ENCODE measurements at places on chromosomes 13 and 19.

GRCh38 chr13:93289842-93290241, 63.2 kb downstream of the GPC6 start:
- no peak for DNase-seq

DNA sequence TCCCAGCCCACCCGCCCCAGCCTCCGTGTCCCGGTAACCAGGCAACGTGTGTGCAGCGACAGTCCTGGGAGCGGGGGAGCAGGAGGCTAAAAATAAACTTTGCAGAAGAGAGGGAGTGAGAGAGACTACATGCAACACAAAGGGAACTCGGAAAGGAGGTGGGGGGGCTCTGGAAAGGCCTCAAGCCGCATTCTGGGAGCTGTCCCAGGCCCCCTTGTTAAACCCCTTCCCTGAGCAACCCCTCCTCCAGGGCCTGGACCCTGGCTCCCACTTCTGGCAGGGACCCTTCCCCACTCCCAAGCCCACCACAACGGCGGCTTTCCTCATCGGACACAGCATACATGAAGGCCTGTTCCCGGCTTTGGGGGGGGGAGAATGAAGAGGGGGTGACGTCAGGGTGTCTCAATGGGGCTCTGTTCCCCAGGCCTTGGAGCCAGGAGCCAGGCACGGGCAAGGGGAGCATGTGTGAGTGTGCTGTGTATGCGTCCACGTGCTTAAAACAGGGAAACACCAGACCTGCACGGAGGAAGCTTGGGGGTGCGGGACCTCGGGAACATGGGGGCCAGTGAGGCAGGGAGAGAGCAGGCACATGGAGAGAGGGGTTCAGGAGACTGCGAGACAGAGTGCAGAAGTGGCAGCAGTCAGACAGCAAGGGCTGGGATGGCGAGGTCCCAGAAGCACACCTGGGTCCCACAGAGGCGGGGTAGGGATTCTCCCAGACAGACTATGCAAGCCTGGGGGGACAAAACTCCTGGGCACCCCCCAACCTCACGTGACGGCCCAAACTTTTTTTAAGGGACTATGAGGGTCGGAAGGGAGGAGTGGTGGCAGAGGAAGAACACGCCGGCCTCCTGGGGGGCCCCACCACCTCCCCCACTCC, 2.3 kb downstream of the ERF start:
- DNase-seq = no peak

DNA sequence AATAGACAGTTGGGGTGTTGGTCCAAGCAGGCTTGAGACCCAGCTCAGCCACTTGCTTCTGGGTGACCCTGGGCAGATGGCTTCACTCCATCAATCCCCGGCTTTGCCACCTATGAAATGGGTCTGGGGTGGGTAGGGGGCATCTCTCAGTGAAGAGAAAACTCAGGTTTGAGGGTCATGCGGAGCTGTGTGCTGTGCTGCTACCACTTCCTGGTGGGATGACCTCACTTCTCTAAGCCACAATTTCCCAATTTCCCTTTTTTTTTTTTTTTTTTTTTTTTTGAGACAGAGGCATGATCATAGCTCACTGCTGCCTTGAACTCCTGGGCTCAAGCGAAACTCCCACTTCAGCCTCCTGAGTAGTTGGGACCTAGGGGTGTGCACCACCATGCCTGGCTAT, 4.6 kb upstream of the PLAUR start:
- DNase-seq = no peak

GRCh38 chr13:24107955-24108614, 52.4 kb upstream of the SPATA13 start:
- DNase-seq = no peak

- no peak for DNase-seq
These were observed 7.7 kb downstream of the ZNF253 start for GRCh38 chr19:19873381-19873780.

DNA sequence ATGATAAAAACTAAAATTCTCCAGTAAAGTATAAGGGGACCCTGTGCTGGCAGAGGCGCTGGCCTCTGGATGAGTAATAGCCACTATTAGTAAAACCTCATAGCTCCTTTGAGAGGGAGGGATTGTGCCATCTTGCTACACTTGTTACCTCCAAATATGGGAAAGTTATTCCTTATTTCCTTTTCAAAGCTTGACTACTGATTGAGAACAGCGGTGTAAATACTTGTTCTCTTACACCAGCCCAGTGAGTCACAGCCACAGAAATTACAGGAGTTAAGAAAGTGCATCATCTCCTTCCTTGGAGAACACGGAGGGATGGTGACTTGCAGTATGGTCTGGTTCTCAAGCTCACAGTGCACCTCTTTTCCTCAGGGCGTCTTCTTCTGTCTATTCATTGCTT, 379.0 kb downstream of the EFNB2 start:
- DNase-seq = no peak

DNA sequence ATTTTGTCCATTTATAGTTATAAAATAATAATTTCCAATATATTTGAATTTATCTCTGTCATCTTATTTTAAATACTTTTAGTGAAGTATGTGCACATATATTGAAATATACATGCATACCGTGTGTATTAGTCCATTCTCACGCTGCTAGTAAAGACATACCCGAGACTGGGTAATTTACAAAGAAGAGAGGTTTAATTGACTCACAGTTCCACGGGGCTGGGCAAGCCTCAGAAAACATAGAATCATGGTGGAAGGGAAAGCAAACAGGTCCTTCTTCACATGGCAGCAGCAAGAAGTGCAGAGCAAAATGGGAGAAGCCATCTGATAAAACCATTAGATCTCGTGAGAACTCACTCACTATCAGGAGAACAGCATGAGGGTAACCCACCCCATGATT, 37.6 kb upstream of the FFAR2 start:
- DNase-seq = no peak

GRCh38 chr19:15563325-15563794, 51.7 kb upstream of the CYP4F8 start:
- DNase-seq = no peak

GRCh38 chr13:111042661-111043226, 72.4 kb upstream of the ARHGEF7 start:
- no peak for DNase-seq

DNA sequence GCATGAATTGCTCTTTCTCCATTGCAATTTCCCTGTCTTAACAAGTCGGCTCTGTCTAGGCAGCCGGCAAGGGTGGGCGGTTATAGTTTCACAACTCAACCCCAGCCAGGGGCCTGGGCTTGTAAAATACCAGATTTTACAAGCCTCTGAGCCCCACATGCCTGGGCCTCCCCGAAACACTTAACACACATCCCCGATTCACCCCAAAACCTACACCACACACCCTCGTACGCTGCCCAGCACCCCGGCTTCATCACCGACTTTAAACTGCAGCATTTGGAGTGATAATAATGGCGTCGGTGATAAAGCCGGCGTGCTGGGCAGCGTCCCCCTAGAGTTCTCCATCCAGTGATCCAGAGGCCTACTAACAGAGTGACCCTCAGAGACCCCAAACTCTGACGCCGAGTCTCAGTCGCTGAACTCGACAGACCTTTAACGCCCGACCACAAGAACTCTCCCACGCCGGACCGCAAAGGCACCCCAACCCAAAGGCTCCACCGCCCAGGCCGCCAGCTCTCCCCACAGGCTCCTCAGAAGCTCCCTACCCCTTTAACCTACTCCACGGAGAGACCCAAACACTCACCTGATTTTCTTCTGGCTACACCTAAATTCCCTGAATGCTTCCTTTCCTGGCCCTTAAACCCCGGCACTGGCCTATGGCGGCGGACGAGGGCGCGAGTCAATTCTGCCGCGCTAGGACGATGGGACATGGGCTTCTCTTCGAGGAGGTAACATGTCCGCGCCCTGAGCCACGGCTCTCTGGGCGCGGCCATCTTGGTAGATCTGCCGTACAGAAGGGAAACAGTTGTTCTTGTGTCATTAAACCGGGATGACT, at the start of gene ZNF649:
Gene ZNF649 (minus strand): TSS at position 687 of the 835 bp plus-strand sequence. CDS start 4,910 bp downstream, outside the sequence.
- DNase-seq = peak; percentile 72

- peak; percentile 53 for DNase-seq
These were observed at the start of gene ZNF580 for GRCh38 chr19:55640577-55641425. Gene ZNF580, plus strand, starts transcription at chr19:55641002. Its CDS starts 1,507 bp downstream, at chr19:55642509.

DNA sequence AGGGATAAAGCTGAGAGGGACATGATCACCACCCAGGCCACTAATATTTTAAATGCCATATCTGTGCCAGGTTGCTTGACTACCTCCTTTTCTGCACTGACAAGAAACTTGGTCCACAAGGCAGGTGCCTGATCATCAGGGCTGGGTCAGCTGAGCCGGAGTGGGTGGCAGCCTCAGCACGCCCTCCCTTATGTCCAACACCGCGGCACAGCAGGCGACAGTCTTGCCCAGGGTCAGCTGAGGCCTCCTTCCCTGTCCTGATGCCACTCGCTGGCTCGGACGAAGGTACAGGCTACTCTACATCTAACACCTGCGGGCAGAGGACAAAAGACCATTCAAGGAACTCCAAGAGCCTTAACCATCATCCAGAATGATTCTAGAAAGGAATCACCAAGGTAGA, 16.9 kb downstream of the ZC3H4 start:
- no peak for DNase-seq

- DNase-seq = no peak
These were observed 63.4 kb upstream of the LRCH1 start for GRCh38 chr13:46489586-46490023.

DNA sequence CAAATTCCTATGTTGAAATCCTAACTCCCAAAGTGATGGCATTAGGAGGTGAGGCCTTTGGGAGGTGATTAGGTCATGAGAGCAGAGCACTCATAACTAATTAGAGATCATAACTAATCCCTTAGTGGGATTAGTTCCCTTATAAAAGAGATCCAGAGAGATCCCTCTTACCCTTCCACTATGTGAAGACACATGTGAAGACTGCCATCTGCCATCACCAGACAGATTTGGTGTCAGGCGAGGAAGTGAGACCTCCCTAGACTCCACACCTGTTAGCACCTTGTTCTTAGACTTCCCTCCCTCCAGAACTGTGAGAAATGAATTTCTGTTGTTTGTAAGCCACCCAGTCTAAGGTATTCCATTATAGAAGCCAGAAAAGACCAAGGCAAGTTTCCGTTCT, 112.2 kb downstream of the NDFIP2 start:
- DNase-seq = no peak

DNA sequence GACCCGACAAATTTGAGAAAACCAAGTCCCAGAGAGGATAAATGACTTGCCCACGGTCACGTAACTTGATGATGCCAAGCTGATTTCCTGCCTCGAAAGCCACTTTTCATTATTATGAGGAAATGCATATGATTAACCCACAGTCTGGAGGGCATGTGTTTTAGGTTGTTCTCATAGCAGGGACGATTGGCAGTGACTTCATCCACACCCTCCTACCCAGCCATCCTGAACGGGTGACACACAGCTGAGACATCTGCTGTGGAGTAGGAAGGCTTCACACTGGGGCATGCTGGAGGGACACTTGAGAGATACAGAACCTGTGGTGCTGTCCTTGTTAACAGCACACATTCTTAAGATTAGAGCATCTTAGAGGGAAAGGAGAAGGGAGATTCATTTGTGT, 65.4 kb upstream of the WDFY2 start:
- no peak for DNase-seq

All from NCI-H510A (cell line).